ENCODE measurements at places on chromosomes 11 and 22.

GRCh38 chr22:49289822-49290679 lies 537.6 kb downstream of the BRD1 start:
- DNase-seq: no peak

GRCh38 chr11:13382751-13383150 lies 80.3 kb downstream of the BTBD10 start:
- no peak for DNase-seq

DNA sequence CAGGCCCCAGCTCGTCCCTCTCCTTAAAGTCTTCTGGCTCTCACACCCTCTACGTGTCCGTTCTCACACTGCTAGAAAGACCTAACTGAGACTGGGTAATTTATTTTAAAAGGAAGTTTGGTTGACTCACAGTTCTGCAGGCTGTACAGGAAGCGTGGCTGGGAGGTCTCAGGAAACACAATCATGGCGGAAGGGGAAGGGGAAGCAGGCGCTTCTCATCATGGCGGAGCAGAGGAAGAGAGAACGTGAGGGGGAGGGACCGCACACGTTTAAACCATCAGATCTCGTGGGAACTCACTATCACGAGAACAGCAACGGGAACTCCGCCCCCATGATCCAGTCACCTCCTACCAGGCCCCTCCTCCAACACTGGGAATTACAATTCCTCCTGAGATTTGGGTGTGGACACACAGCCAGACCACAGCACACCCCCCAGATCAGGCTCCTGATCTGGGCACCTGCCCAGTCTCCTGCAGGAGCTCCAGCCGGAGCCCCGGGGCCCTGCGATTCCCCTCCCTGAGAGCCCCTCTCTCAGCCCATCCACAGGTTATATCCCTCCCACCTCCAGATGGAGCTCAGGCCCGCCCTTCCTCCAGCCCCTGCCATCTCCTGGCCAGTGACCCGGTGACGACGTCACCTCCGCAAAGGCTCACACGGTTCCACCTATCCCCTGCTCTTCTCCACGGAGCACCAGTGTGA lies 170.2 kb downstream of the BRD1 start:
- DNase-seq: no peak

DNA sequence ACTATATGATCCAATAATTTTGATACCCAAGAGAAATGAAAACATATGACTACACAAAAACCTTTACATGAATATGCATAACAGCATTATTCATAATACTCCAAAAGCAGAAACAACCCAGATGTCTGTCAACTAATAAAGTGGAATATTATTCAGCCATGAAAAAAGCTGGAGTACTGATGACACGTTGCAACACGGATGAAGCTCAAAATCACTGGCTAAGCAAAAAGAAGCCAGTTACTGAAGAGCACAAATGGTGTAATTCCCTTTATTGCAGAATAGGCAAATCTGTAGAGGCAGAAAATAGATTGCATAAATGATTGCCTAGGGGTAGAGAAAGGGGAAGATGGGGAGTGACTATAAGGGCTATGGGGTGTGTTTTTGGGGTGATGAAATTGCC lies 117.6 kb upstream of the FGF3 start:
- DNase-seq: no peak

DNA sequence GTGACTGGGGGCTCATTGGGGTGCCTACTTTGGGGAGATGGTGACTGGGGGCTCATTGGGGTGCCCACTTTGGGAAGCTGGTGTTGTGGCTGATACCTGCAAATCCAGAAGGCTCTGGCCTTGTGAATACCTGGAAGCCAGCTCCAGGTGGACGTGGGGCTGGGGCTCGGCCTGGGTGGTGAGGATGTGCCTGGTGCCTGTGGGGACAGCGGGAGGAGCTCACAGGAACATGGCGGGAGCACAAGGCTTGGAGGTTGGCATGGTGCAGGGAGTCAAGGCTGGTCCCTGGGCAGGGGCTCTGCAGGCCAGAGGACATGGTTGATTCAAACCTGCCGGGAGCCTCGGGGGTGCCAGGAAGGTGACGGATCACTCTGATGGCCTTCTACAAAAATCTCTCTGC lies 1165.7 kb downstream of the BRD1 start:
- no peak for DNase-seq

DNA sequence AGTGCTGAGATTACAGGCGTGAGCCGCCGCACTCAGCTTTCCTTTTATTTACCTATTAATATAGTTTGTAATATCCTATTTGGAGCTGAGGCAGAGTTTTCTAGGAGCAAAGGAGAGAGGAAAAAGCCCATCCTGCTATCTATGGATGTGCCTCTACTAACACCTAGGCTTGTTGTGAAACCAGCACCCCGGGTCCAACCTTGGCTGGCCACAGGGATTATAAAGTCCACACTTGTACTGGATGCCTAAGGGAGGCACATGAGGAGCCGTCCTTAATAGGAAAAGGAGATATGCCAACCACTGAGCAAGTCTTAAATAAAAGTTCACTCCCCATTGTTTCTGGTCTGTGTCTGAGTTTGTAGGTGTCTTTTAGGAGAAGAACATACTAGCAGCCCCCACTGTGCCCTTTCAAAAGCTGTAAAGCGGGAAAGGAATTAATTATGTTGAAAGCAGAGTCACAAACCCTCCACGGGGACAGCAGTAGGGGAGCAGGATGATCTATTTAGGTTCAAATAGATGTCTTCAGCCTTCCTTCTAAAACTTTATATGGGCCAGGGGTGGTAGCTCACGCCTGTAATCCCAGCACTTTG lies 29.3 kb downstream of the RRP7A start:
- DNase-seq: no peak

DNA sequence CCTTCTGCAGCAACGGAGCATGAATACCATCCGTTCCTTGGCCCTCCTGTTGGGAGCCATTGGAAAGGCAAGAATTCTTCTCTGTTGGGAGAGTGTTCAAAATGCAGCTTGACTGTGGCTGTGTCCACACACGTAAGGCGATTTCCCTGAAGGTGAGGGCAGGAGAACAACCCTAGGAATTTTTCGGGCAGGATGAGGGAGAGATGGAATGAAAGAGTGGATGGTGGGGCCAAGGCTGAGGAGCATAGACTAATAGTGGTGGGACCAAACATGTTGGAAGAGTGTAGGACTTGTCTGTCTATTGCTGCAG lies 924.9 kb downstream of the TBC1D22A start:
- DNase-seq: no peak

DNA sequence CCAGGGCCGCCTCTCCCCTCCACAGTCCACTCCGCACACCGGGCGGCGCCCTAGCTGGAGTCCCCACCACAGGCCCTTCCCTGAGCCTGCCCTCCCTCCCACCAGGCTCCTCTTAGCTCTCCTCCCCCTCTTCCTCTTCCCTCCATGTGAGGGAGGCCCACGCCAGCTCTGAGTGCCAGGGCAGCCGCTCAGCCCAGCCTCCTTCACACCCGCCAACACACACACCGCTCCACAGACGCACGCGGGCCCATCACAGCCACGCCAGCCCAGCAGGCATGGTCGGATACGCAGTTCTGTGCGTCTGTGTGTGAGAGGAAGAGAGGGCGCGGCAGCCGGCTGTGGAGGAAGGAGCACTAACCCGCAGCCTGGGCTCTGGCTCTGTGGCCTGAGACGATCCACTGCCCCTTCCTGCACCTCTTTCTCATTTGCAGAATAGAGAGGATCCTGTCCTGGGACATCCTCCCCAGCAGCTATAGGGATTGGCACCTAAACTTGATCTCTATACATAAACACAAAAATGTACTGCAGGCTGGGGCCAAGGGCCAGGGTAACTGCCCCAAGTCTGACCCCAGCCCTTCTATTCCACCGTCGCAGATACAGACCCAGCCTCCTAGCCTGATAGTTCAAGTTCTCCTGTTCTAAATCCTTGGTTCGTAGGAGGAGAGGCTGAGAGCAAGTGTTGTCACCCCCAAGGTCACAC lies 3.5 kb downstream of the CHRM4 start:
- no peak for DNase-seq

DNA sequence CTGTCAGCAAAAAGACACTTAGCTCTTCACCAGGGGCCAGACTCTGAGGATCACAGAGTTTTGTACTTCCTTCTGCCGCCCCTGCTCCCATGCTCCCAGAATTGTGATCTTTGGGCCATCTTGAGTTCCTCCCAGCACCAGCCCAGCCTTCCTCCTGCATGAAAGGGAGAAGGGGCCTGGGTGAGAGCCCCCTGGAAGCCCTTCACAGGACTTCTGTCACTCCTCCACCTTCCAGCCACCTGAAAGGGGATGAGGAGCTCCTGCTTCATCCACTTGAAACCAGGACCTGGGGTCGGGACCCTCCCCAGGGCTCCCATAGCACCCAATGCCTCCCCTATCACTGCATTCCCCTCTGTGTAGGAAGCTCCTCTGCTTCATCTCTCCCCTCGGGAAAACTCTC lies 174.2 kb downstream of the BUD13 start:
- no peak for DNase-seq

GRCh38 chr11:108508653-108509593 lies 10.7 kb upstream of the POGLUT3 start:
- DNase-seq: no peak

DNA sequence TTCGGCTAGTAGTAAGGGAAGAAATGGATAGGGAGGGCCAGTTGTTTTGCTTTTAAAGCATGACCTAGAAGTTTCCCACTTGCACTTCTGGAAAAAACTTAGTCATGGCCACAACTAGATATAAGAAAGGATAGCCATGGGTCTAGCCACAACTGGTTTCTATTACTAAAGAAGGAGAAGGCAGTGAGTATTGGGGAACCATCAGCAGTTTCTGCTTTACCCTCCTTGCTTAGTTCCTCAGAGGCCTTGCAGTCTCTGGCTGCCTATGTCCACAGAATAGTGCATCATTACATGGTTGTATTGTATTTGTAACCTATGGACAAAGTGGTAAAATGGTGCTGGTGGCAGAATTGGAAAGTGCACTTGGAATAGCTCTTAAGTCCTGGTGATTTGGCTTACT lies 35.6 kb downstream of the NXPE1 start:
- no peak for DNase-seq

- DNase-seq: no peak
Observed at GRCh38 chr22:36833073-36833472, 16.2 kb upstream of the PVALB start.

DNA sequence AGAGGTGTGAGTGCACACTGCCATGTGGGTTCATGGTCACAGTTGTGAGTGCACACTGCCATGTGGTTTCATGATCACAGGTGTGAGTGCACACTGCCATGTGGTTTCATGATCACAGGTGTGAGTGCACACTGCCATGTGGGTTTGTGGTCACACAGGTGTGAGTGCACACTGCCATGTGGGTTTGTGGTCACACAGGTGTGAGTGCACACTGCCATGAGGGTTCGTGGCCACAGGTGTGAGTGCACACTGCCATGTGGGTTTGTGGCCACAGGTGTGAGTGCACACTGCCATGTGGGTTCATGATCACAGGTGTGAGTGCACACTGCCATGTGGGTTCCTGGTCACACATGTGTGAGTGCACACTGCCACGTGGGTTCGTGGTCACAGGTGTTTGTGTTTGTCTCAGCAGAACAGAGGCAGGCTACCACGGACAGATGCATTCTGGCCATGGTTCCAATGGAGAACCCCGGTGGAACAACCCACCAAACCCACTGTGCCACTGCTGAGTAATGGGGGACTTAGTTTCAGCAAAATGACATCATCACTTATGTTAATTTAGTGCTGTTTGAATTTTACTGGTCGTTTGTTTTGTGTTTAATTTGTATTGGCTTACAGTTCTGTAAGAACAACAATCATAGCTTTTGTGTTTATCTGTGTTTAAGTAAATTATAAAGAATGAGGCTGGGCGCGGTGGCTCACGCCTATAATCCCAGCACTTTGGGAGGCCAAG lies 57.2 kb downstream of the RPS6KA4 start:
- no peak for DNase-seq

- DNase-seq: no peak
Observed at GRCh38 chr22:39244136-39244495, 666 bp downstream of the PDGFB start.

DNA sequence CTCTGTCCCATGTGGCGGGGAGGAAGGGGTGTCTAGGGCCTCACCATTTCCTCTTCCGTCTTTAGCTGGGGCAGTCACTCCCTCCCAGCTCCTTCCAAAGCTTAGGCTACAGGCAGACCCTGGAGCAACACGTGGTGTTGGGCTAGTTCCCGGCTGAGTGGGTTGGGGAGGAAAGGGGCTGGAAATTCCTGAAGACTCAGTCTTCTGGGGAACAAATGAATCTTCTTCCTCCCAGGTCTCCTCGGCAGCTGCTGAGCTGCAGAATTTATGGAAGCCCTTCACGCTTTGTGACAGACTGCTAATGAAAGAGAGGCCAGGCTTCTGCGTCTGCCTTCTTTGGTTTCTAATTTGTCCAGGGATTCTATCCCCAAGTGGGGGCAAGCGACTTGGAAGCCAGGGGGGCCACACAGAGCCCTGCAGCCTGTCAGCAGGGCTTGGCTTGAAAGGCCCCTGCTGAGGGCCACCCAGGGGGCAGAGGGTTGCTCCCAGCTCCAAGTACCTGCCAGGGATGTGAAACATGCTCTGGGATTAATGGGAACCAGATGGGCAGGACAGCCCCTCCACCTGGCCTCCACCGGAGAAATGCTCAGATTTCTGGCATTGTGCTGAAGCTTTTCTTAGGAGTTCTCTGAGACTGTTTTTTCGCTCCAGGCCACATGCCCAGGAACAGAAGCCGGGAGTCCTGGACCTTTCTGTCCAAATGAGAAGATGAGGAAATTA lies 123.1 kb downstream of the PKNOX2 start:
- DNase-seq: no peak

DNA sequence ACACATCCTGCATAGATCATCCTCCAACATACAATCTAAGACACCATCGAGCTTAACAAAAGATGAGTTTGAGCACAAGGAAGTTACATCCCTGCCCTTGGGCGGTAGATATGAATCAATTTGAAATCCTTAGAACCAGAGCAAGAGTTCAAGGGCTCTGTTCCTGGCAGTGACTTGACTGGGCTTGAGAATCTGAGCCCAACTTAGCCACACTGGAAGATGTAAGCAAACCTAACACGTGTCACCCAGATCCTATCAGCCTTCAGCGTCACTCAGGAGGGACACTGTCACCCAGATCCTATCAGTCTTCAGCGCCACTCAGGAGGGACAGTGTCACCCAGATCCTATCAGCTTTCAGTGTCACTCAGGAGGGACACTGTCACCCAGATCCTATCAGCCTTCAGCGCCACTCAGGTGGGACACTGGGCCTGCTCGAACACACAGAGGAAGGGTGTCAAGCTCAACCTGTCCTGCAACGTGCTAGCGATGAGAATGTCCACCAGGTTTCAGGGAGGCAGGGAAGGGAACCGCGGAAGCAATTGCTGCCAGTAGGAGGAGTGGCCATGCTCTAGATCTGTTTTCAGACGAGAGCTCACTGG lies 32.8 kb upstream of the CTSD start:
- no peak for DNase-seq

GRCh38 chr11:119432484-119433357 lies 9.7 kb upstream of the THY1 start:
- DNase-seq: peak; percentile 81

GRCh38 chr11:110874437-110875030 lies 162.3 kb upstream of the ARHGAP20 start:
- DNase-seq: no peak

DNA sequence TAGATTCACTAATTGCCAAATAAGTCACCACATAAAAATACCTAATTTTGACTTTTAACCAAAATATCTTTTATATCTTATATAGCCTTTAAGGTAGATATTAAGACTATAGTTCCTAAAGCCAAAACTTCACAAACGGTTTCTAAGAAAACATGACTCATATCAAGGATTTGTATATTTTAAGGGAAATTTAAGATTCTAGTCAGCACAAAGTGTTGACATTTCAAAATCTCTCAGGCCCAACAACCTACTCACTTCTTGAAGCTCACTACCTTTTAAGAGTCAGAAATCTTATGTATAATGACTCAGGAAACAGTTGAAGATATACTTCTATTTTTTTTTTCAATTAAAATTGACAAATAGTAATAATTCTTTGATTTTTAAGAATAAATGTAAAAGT lies 221.9 kb downstream of the SBF2 start:
- DNase-seq: no peak

- DNase-seq: no peak
Observed at GRCh38 chr11:71329165-71329510, 76.8 kb upstream of the SHANK2 start.
